AG04450 (cell line): ENCODE measurements at places on chromosomes 2 and 18. TPM values are rescaled to one million over a fixed set of nuclear protein-coding genes. Genes with fewer than 3 reads are reported as not detected.

RIT2 gene
- not detected in 2 replicates for polyA plus RNA-seq

SKOR2 gene
- polyA plus RNA-seq: not detected in 2 replicates

C2orf78 gene
- not detected in 2 replicates for polyA plus RNA-seq

AKAIN1 gene
- not detected in 2 replicates for polyA plus RNA-seq

GRCh38 chr2:96547731-96548171, 11.2 kb downstream of the ARID5A start:
- no peak for DNase-seq

DNA sequence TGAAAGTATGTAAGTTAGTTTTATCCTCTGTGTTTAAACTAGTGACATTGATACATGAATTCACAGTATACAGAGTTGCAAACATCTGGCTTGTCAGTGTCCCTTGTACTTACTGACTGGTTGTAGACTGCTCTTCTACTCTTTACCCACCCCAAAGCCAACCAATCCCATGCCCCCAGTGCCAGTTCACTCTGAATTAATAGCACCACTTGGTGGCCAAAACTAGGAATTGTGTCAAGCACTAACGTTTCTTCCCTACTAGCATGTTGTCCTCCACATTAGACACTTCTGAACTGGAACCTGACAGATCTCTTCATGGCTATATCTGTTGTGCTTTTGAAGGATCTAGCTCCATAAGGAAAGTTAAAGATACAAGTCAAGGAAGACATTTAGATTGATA, 27.2 kb upstream of the OTX1 start:
- no peak for DNase-seq

- no peak for DNase-seq
These were observed 54.8 kb downstream of the HS6ST1 start for GRCh38 chr2:128263902-128264331.

GRCh38 chr2:179584760-179585159, 276.7 kb downstream of the ZNF385B start:
- no peak for DNase-seq

GRCh38 chr2:101058386-101058785, 56.3 kb downstream of the RPL31 start:
- no peak for DNase-seq

DNA sequence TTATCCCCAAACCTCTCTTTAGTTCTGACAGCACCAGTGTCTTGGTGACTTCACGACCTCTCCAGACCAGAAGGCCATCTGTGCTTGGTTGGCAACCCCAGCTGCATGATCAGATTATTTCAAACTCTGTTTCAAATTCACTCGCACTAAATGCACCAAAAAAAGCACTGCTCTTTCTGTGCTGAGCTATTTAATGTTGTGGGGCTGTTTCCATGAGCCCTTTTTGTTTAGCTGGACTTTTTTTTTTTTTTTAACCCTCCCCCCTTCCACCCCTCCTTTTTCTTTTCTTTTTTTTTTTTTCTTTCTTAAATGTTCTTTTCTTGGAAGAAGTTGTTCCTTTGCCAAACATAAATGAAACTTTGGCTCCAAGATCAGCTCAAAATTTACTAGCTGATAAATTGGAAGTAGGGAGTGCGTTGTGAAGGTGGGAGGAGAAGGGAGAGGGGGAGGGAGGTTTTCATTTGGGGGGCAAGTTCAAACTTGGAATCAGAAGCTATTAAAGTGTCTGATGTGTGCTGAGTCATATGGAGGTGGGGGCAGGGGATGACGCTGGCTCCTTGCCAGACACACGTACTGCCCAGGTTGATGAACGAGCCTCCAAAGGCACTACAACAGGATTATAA, 543.0 kb upstream of the TNP1 start:
- no peak for DNase-seq

- DNase-seq: peak; percentile 84
These were observed 112.3 kb upstream of the ZNF521 start for GRCh38 chr18:25464227-25464626.

DNA sequence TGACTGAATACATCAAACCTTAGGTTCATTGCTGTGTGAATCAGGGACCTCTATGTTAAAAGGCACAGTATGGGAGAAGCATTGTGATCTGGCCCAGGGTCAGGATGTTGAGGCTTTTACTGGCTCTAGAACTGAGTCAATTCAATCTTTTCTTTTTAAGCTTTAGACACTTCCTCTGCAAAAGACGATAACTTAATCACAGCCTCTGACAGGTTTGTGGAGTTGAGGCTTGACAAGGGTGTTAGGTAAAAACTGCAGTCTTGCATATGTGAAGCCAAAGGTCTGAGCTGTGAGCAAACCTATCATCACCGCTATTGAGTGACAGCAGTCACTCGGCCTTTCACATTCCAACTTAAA, 17.3 kb upstream of the ARHGAP25 start:
- no peak for DNase-seq

DNA sequence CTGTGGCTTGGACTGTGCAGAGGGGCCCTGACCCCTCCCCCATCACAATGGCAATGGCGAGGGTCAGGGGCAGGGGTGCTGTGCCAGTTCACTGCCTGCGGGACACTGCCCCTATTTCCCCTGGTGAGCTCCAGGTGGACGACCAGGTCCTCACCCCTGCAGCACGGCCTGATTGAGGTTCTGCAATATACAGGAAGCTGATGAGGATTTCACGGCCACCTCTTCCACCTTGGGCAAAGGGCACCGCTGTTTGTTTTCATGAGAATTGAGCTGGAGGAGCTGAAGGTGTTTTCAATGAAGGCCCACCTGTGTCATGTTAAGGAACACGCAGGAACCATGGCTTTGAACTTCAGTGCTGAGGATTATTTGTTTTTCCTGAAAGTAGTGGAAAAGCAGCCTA, 96.3 kb downstream of the OSR1 start:
- DNase-seq: no peak

- no peak for DNase-seq
These were observed 3.0 kb upstream of the UGT1A9 start for GRCh38 chr2:233668605-233669260.

- DNase-seq: no peak
These were observed 265.7 kb downstream of the NEDD4L start for GRCh38 chr18:58309610-58310239.

DNA sequence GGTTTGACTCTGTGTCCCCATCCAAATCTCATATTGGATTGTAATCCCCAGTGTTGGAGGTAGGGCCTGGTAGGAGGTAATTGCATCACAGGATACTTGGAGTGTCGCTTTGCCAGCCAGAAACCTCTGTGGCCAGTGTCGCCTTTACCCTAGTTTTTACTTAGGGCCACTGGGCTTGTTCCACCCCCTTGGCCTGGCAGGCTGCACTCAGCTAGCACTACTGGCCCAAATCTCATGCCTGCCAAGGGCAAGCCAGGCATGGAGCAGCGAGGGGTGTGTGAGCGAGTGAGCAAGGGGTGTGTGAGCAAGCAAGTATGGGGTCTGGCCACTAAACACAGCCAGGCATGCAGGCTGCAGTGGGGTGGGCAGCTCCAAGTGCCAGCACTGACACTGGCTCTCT, 178.7 kb upstream of the MGAT5 start:
- no peak for DNase-seq

- no peak for DNase-seq
These were observed 47.7 kb downstream of the HS6ST1 start for GRCh38 chr2:128270672-128271596.

GRCh38 chr2:39629646-39630045, 36.1 kb upstream of the TMEM178A start:
- no peak for DNase-seq

DNA sequence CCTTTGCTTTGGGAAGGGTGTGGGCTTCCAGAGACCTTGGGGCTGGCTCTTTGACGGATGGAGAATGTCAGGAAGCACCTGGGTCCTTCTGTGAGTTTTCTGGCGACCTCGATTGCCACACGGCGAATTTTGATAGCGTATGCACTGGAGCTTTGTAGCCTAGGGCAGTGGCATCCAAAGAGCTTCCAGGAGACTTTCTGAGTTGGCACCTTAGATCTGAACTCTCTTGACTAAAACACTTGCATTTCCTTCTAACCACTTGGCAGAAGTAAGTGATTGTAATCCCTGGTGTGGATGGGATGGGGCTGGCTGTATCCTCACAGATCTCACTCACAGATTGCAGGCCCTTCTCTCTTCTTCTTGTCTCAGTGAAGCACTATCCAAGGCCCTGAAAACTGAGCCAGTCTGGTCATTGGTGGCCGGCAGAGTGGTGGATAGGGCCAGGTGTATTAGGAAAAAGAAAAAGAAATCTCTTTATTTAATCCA, 7.8 kb downstream of the RNF144A start:
- no peak for DNase-seq

DNA sequence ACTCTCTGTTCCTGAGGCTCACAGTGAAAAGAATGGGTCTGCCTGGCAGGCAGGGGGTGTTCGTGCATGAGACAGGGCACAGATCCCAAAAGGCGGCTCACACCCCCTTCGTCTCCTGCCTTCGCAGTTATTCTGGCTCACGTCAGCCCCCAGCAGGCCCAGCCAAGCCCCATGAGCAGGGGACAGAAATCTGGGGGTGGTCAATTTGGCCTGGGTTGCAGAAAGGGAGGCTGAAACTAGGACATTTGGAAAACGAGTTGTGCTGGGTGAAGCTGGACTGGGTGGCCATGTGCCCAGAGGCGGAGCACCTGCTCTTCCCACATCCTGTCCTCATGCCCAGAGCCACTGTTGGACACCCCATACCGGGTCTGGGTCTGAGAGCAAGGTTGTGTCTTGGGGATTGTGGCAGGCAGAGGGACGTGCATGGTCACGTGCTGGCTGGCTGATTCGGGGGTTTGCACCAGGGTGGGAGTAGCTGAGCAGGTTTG, 99.0 kb upstream of the MCFD2 start:
- no peak for DNase-seq

- no peak for DNase-seq
These were observed 48.9 kb upstream of the BCL11A start for GRCh38 chr2:60602388-60602787.

DNA sequence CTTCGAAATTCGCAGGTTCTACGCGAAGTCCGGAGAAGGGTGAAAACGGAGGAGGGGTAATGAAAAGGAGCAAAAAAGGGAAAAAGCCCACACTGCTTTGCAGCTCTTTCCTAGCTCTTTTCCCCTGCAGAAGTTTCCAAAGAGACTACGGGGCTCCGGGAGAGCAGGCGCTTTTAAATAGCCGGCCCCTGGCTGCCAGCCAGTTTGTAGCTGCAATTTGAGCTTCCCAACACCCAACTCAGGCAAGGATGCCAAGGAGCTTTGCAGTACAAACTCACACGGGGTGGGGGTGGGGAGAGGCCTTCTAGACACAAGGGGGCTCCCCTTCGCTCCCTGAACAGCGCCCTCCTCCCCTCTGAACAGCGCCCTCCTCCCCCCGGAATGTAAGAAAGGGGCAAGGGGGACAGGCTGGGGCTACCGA, at the start of gene IGFBP5:
Gene IGFBP5, minus strand, starts transcription at position 149 of the 421 bp plus-strand sequence. CDS start 774 bp downstream, outside the sequence.
- DNase-seq: peak; percentile 92

DNA sequence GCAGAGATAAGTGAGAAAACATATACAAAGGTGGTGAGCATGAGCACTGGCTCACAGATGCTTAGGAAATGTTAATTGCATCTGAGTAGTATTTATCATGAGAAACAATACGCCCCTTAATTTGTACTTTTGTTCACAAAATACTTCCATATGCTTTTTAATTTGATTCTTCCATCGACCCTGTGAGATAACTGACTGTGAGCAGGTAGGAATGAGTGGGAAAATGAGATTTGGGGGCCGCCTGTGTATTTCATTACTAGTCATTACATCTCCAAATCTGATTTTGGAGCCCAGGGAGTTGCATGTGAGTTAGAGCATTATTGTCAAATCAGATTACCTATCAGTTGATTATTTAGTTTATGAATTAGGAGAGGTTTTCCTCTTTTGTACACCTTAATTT, 36.7 kb upstream of the NPC1 start:
- DNase-seq: no peak
